ENCODE measurements at places on chromosomes 5 and 9.
A peak's percentile ranks its signal among the peaks of the same experiment; 100 is the strongest.

DNA sequence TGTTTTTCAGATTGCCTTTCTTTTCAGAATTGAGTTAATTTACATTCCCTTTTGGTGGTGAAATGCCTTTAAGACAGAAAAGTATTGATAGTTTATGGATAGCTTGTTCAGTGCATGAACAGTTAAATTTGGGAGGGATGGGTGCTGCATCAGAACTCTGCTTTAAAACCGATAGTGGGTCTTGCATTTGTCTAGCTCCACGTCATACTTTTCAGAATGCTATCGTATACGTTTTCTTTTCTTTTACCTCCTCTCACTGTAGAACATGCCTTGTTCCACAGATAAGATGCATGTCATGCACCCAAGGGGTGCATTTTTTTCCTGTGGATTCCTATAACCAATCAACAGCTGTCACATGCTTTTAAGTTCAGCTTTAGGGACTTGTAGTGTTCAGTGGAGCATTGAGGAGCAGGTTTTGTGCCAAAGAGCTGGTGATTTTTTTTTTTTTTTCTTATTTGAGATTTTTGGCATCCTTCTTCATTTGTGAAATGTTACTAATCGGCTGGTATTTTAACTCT, 2.3 kb downstream of the SLC44A1 start:
- DNase-seq: peak; percentile 25

DNA sequence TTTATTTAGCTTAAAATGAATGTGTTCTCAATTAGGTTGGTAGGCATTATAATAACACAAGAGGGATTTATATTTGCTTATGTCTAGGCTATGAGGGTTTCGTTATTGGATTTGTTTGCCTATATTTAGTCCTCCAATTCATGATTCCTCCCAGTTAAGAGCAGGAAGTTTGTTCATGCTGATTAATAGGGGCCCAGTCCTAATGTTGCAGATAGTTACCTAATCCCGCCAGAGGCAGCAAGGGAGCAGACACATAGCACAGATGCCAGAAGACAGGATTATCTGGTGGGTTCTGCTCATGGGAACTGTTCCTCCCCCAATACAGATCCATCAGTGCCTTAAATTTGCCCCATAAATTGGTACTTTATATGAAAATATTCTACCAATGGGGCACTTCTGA, 100.8 kb upstream of the TLE4 start:
- DNase-seq: no peak

DNA sequence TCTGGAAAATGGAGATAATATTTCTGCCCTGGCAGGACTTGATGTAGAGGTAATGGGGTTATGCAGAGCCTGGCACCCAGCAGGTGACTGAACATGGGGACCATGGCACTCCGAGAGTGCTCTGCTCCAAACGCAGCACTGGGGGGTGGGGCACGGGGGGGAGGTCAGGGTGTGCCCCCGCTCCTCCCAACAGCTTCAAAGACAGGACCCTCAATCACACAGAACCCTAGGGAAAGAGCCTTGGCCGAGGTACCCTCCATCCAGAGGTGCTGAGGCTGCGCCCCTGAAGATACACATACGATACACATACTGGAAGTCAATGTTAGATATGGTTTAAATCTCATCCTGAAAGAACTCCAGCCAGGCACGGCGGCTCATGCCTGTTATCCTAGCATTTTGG, 26.6 kb upstream of the CEP72 start:
- no peak for DNase-seq

GRCh38 chr5:33148076-33148513, 292.7 kb upstream of the TARS1 start:
- DNase-seq: peak; percentile 92

DNA sequence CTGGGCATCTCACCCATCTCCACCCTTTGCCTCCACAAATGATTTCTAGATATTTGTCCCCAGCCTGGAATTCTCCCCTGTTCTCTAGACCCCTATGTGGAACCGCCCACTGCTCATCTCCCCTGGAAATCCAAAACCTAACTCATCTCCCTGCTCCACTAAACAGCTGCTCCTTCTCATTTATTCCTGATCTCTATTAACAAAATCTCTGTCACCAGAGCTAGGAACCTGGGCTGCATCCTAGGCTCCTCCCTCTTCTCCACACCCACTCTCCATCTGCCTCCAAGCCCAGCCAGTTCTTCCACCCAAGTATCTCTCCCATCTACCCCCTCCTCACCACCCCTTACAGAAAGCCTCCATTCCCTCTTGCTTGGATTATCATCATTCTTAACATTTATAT, 24.0 kb upstream of the SYNPO start:
- no peak for DNase-seq

GRCh38 chr5:58868931-58869330, 286.1 kb downstream of the RAB3C start:
- DNase-seq: no peak

- no peak for DNase-seq
These were observed 27.2 kb upstream of the ELL2 start for GRCh38 chr5:95988877-95989276.

GRCh38 chr9:136939996-136940525, 4.5 kb downstream of the FBXW5 start:
- DNase-seq: no peak

DNA sequence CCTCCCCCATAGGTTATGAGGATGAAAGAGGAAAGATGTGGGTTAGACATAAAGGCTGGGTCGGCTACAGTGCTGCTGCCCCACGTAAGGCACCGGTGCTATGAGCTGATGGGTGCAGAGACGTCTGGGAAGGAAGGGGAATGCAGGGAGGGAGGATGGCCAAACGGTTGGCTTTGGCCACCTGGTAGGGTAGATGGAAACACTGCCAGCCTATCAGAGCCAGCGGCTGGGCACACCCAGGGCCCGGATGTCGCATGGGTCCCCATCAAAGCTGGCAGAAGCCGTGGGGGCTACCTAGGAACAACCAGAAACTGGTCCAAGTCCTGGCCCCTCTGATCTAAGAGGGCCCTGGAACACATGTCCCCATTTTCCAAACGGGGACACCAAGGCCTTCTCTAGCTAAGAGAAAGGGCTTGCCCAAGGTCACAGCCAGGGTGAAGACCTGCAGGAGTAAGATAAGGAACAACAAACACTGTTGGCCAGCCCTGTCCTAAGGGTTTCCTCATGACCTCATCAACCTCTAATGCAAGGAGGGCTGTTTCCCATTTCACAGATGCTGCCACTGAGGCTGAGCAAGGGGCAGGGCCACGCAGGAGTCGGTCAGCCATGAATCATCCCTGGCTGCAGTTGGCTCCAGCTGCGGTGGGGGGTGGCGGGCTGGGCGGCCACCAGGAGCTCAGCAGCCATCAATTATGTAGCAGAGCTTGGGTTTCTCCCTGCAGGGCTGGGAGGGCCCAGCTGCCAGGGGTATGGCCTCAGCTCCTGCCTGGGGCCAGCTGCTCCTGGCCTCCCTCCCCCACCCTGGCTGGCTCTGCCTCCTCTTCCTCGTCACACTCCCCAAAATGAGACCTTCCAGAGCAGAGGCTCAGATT, 4.9 kb downstream of the SH3GLB2 start:
- DNase-seq: peak; percentile 72

DNA sequence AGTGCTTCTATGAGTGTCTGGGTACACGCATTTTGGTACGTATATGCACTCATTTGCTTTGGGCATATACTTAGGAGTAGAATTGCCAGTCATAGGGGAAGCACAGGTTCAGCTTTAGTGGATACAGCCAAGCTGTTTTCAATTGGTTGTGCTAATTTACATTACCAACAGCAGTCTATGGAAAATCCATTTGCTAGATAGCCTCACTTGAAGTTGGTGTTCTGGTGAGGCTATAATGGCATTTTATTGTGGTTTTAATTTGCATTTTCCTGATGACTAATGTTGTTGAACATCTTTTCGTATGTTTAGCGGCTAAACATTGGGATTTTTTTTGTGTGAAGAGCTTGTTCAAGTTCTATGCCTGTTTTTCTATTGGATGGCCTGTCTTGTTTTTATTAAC, 76.8 kb upstream of the ANKH start:
- no peak for DNase-seq
